ENCODE measurements at places on chromosomes 2 and 18.
A peak's percentile ranks its signal among the peaks of the same experiment; 100 is the strongest.

- H3K4me3 ChIP-seq, result no peak overlapping the region
- no peak for DNase-seq
- no peaks in the 10 kb centered on the region for H3K4me1 ChIP-seq
Observed at GRCh38 chr2:204726831-204727230, 181.6 kb downstream of the PARD3B start.

DNA sequence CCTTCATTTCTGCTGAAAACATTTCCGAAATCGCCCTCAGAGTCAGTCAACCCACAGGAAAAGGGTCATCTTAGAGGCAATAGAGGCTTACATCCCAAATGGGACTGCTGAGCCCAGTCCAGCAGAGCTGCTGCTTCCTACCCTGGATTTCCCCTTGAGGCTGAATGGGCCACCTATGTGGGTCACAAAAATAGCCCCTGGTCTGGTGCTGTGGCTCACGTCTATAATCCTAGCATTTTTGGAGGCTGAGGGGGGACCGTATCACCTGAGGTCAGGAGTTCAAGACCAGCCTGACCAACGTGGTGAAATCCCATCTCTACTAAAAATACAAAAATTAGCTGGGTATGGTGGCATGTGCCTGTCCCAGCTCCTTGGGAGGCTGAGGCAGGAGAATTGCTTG lies 49.3 kb downstream of the ADNP2 start:
- peaks cover 13% of the 10 kb centered on the region for H3K27me3 ChIP-seq
- DNase-seq, result no peak
- H3K4me1 ChIP-seq, result peaks cover 8% of the 10 kb centered on the region
- no peak overlapping the region for H3K27ac ChIP-seq
- no peak overlapping the region for H3K4me3 ChIP-seq

- H3K4me1 ChIP-seq, result no peaks in the 10 kb centered on the region
- no peak overlapping the region for H3K27ac ChIP-seq
- no peaks in the 10 kb centered on the region for H3K27me3 ChIP-seq
- H3K4me3 ChIP-seq, result no peak overlapping the region
- no peak for DNase-seq
Observed at GRCh38 chr2:100675855-100676254, 113.1 kb downstream of the PDCL3 start.

- H3K27ac ChIP-seq, result no peak overlapping the region
- H3K4me1 ChIP-seq, result no peaks in the 10 kb centered on the region
- no peak overlapping the region for H3K4me3 ChIP-seq
- no peaks in the 10 kb centered on the region for H3K36me3 ChIP-seq
- no peaks in the 10 kb centered on the region for H3K27me3 ChIP-seq
Observed at GRCh38 chr18:4433717-4434116, 21.4 kb downstream of the DLGAP1 start.

DNA sequence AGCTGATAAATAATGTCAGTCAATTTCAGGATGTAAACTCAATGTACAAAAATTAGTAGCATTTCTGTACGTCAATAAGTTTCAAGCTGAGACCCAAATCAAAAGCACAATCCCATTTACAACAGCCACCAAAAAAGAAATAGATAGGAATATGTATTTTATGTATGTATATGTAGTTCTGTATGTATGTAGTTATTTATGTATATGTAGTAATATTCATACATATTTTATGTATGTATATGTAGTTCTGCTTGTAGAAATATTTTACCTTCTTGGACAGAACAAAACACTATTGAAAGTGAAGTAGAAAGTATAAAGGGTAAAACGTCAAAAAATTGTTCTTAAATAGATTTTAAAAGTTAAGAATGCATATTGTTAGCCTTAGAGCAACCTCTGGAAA lies 591.0 kb upstream of the SETBP1 start:
- H3K4me3 ChIP-seq, result no peak overlapping the region
- H3K27ac ChIP-seq, result no peak overlapping the region
- no peaks in the 10 kb centered on the region for H3K36me3 ChIP-seq
- no peak for DNase-seq
- H3K4me1 ChIP-seq, result no peaks in the 10 kb centered on the region

DNA sequence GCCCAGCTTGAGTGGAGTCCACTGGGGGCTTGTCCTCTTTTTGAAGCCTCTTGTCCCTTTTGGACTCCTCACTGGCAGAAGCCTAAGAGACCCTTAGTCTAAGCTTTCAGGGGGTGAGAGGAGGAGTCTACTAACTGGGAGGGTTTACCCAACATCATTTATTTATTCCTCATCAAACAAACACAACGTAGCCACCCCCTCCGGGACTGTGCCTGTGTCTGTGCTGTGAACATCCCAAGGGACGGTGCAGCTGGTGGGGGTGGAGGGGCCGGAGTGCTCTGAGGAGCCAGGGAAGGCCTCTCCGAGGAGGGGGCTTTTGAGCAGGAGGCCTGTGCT lies 42.7 kb upstream of the TAF1B start:
- no peaks in the 10 kb centered on the region for H3K36me3 ChIP-seq
- H3K27ac ChIP-seq, result peak overlapping the region; percentile 98
- DNase-seq, result no peak
- H3K27me3 ChIP-seq, result no peaks in the 10 kb centered on the region

GRCh38 chr2:223247136-223247535 lies 195.1 kb downstream of the KCNE4 start:
- no peaks in the 10 kb centered on the region for H3K36me3 ChIP-seq
- H3K27ac ChIP-seq, result no peak overlapping the region
- DNase-seq, result no peak
- H3K4me3 ChIP-seq, result no peak overlapping the region
- H3K27me3 ChIP-seq, result no peaks in the 10 kb centered on the region

DNA sequence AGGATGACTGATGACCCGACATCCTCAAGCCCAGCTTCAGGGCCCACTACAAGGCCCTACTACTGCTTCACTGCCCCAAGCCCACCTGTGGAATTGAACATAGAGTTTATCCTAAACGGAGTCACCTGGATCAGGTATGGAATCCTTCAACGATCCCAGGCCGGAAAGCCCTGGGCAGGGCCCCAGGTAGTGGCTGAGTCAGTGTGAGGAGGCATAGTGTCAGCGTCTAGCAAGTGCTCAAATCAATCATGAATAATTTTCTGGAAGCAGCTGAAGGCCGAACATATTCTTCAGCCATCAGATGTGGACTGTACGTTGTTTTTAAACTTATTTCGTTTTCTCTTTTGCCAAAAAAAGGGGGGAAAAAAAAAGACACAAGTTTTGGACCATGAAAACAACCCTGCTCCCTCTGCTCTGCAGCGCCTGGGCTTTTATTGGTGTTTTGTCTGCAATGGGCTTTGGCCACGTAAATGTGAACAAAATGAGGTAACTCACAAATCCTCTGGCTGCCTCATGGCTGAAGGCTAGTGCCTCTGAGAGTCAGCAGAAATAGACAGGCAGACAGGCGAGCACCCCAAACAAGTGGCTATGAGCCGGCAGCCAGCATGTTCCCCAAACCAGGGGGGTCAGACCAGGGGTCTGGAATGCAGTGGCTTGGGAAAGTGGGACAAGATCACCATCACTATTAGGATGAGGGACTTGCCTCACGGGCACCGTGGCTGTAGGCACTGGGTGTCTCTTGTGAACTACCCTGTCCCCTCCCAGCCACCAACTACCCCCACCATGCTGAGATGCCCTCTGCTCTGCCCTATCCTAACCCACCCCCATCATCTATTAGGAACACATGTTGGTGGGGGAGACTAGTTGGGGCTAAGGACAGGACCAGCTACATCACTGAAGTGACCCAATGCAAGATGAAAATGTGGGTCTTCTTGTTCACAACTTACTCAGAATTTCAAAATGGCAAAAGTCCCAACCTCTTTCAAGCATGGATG lies 51.4 kb downstream of the TTC32 start:
- DNase-seq, result no peak
- H3K27ac ChIP-seq, result no peak overlapping the region
- no peaks in the 10 kb centered on the region for H3K4me1 ChIP-seq
- no peaks in the 10 kb centered on the region for H3K36me3 ChIP-seq
- H3K27me3 ChIP-seq, result no peaks in the 10 kb centered on the region
- no peak overlapping the region for H3K4me3 ChIP-seq

DNA sequence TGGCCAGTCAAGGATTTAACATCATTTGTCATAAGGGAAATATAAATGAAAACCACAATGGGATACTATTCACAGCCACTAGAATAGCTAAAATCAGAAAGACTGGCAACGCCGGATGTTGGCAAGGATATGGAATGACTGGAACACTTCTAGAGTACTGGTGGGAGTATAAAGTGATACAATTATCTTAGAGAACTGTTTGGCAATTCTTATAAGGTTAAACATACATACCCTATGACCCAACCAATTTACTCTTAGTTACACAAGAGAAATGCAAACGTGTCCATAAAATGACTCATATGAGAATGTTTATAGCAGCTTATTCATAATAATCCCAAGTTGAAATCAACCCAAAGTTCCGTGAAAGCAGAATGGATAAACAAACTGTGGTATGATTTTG lies 35.1 kb downstream of the MAPK4 start:
- DNase-seq, result no peak
- H3K27ac ChIP-seq, result no peak overlapping the region
- no peaks in the 10 kb centered on the region for H3K4me1 ChIP-seq
- H3K36me3 ChIP-seq, result no peaks in the 10 kb centered on the region
- H3K4me3 ChIP-seq, result no peak overlapping the region

Measured in activated CD4-positive, alpha-beta memory T cell treated with anti-CD3 and anti-CD28 coated beads, Interleukin-2, amount 10 ng/mL, durations not matched to agents 7 days and 5 days (primary cell).